ENCODE measurements at places on chromosomes 13 and 19. TPM values are rescaled to one million over a fixed set of nuclear protein-coding genes. Genes with fewer than 3 reads are reported as not detected.

GJB6 gene
- 19.0 TPM for total RNA-seq

- peak; percentile 74 for DNase-seq
These were observed 16.1 kb downstream of the ZFR2 start for GRCh38 chr19:3852614-3853254.

ZNF560 gene
- total RNA-seq, result 0.34 TPM

ELSPBP1 gene
- total RNA-seq, result not detected

GRCh38 chr13:96728463-96728862 is 265.8 kb downstream of the OXGR1 start:
- peak; percentile 55 for DNase-seq

DNA sequence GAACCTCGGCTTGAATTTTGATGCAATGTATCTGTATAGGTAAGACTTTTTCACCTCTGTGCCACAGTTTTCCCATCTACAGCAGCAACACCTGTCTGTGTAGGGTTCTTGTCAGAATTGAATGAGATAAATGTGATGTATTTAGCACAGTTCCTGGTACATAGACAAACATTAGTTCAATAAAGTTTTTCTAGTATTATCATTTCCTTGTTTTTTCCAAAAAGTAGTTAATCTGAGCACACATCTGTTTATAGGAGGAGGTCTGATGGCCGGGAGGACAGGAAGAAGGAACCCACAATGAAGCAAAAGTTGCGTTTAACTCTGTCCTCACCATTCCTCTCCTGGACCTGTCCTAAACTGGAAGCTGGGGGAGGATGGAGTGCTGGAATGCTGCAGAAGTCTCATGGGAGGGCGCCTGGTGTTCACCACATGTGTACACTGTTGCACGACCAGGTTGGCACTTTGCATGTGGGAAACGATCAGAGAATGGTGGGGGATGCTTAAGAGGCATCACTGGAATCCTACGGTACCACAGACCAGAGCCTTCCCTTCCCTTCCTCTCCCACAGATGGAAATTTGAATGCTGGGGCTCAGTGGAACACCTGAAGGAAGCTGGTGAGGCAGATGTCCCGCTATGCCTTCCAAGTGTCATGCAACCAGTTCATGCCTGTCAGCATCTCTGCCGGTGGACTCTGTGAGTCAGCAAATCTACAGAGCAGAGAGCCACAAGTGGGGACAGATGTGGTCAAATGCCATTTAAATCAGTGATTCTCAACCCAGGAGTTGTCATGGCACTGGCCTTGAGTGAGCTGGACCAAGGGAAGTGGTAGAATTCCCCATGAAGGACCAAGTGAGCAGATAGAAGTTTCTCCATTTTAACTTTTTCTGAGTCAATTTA is 315.6 kb downstream of the DLEU7 start:
- no peak for DNase-seq

TEX26 gene
- total RNA-seq, result not detected

DNA sequence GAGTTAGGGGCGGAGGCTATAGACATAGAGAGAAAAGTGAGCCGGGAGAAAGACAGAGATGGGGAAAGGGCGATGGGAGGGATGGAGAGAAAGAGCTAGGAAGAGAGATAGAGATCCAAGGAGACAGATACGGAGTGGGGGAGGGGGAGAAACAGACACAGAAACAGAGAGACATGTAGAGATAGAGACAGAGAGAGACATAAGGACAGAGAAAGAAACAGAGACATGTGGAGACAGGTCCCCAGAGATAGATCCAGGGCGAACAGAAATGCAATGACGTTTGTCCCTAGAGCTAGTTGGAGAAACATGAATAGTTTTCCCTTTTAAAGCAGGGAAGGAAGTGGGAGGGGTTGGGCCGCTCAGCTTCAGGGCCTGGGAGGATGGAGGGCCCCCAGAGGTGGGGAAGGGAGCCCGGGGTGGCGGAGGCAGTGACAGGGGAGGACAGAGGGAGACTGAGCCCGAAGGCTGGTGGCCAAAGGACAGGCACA is 4.6 kb downstream of the PPP1R14A start:
- DNase-seq, result peak; percentile 88

GRCh38 chr19:6826281-6826920 is 53.9 kb downstream of the VAV1 start:
- no peak for DNase-seq

- no peak for DNase-seq
These were observed 242.1 kb downstream of the DACH1 start for GRCh38 chr13:71624653-71625600.

- peak; percentile 11 for DNase-seq
These were observed 123.1 kb downstream of the RBM26 start for GRCh38 chr13:79282976-79283375.

DNA sequence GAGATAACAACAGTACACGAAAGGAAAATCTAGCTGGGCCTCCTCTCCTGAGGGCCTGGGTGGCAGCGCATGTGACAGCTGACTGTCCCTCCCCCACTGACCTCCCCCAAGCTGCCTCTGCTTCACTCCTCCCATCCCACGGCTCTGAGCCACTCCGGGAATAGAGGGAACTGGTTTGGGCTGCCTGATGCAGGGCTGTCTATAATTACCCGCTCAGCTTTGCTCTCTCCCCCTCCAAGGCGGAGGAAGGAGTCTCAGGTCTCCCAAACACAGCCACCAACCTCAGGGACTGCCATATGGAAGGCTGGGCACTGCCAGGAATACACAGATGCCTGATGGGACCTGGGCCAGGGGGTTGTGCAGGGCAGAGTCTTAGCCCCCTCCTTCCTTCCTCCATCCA is 7.9 kb downstream of the NAPA start:
- DNase-seq, result no peak

DNA sequence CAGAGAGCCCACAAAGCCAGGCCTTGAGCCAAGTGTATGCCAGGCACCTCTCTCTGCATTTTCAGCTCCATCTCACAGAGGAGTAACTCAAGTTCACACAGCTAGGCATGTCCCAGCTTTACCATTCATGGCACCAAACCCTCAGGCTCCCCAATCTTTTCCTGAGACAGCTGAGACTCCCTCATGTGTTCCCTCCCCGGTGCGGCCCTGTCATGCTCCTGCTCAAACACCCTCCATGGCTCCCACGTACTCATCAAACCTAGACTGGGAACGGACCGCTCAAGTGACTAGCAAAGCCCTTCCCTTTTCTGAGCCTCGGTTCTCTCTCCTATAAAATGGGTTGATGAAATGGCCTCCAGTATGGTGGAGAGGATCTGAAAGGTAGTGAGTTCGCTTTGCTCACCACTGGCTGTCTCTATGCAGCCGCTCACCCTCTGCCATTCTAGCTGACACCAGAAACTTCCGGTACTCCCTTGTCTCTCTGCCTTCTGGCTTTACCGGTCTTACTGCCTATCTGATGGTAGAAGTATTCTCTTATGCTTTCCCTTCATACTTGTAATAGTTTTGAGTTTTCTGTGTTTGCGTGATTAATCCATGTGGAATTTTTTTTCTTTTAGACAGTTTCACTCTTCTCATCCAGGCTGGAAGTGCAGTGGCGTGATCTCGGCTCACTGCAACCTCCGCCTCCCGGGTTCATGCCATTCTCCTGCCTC is 7.8 kb upstream of the SLC44A2 start:
- peak; percentile 94 for DNase-seq

NLRP4 gene
- not detected for total RNA-seq

DNA sequence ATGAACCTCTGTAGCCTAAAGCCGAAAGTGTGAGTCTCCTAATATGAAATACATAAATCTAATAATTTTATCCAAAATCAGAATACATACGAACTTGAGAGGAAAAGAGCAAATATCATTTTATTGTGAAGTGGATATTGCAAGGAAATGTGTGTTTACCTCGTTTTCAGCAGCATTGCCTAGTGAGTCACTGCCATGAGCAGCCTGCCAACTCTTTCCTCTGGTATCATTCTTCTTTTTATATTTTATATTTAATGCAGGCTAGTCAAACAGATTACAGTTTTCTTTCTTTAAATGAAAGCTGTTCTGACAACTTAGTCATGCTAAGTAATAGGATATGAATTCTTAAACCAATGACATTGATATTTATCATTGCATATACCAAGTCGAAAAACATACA is 44.2 kb downstream of the EDNRB start:
- DNase-seq, result no peak

PRX gene
- 0.95 TPM for total RNA-seq

- DNase-seq, result no peak
These were observed 68.4 kb upstream of the KCTD4 start for GRCh38 chr13:45269204-45269603.

OR7G3 gene
- total RNA-seq, result not detected

DNA sequence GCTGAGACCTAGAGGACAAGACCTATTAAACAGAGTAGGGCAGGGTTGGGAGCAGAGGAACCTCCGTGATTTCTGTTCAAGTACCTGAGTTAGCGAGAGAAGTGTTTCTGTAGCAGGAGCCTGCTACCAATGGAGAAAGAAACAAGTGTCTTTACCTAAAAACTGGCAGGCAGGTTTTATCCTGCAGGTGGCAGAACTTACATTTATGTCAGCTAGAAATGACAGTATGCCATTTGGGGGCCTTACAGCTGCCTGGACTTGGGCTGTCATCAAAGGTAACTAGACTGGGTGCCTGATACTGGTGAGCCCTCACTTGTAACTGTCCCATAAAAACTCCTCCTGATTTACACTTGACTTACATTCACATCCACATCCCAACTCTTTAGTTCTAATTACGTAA is 185.3 kb upstream of the MIR17HG start:
- no peak for DNase-seq

ATXN8OS gene
- not detected for total RNA-seq

- no peak for DNase-seq
These were observed at the start of gene TMTC4 for GRCh38 chr13:100674572-100674871. Gene TMTC4 (minus strand): TSS chr13:100674795. CDS start chr13:100670362, 4,433 bp downstream.

DNA sequence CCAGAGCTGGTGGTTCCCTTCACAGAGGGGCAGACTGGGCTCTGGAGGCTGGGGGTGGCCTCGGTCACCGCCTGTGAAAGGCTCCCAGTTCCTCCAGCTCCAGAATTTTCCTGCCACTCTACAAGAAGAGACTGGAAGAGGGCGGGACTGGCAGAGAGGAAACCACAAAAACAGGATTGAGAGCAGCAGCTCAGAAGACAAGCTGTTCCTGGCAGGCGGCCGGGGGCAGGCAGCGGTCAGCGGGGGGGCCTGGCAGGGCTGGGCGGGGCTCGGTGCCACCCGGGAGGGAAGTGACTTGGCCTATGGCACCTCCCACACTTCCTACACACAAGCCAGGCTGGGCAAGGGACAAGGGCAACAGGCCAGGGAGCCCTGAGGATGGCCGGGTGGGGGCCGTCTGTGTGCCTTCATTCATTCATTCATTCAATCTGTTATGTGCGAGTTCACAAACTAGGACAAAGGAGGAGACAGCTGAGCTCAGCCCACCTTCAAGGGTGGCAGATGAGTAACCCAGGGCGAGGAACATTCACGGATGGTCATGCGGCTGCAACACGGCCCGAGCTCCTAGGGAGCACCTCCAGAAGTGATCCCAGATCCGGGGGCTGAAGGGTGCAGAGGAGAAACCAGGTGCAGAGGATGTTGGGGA is 16.9 kb upstream of the BTBD2 start:
- DNase-seq, result peak; percentile 80

- no peak for DNase-seq
These were observed 158.1 kb upstream of the RFC3 start for GRCh38 chr13:33659894-33660293.

AMH gene
- 0.39 TPM for total RNA-seq

DNA sequence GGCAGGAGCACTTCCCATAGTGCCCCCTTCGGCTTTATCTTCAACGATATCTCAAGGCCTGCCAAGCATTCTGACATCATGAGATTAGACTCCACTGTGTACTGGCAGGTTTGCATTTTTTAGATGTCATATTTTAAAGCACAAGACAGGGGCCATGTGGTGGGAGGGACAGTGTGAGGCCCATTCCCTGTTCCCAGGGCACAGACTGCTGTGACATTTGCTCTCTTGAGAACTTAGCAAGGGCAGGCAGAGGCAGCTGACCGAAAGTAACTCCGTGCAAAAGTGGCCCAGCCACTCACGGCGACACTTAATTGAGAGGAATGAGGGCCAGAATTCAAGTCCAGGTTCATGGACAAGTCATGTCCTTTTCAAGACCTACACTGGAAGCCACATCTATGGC is 201.8 kb downstream of the COL4A1 start:
- no peak for DNase-seq

WIZ gene
- 16.7 TPM for total RNA-seq

GPR180 gene
- total RNA-seq, result 17.0 TPM

CATSPERD gene
- not detected for total RNA-seq

ZNF415 gene
- 5.0 TPM for total RNA-seq

DNA sequence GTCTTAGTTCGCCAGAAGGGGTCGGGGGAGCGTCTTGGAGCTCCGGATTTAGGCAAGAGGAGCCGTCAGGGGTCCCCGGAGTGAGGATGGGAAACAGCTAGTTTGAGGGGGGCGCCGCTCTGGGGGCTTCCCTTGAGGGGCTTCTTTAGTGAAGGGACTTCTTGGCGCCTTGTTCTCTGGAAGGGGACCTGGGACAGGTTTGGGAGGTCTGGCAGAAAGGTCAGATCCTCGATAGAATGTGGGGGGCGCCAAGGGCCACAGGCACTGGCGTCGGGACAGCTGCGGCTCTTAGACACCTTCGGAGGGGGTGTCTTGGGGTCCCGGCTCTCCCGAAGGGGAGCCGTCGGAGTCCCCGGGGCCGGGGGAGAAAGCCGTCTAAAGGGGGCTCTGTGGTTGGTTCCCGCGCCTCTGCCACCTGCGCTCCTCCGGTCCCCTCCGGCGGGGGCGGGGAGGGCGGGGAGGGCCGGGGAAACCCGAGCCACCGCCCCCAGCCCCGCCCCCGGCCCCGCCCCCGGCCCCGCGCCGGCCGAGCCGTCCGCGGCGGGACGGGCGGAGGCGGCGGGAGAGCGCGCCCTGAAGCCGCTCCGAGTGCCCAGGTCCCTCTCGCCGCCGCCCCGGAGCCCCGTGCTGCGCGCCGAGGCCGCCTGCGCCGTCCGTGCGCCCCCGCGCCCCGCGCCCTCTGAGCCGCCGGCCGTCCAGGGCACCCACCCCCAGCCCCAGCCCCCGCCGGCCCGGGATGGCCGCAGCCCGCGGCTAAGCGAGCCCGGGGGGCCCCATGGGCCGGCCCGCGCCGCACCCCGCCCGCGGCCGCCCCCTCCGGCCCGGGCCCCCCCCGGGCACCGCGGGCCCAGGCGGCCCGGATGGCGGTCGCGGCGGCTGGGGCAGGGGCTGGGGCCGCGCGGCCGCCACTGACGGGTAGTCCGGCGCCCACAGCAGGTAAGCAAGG is at the start of gene NRTN:
Gene NRTN (plus strand): TSS at position 552 of the 946 bp plus-strand sequence. CDS start 19,099 bp downstream, outside the sequence.
- no peak for DNase-seq

- DNase-seq, result no peak
These were observed 25.0 kb upstream of the ZNRF4 start for GRCh38 chr19:5430237-5430636.

RPS15 gene
- total RNA-seq, result 1,826 TPM

ZNF845 gene
- 6.7 TPM for total RNA-seq

GRCh38 chr19:55373306-55373992 is 3.2 kb upstream of the TMEM190 start:
- DNase-seq, result no peak

GRCh38 chr13:96426167-96426566 is 336.3 kb downstream of the HS6ST3 start:
- DNase-seq, result no peak

GRCh38 chr19:1822210-1822609 is 10.1 kb upstream of the ATP8B3 start:
- no peak for DNase-seq

- peak; percentile 7 for DNase-seq
These were observed 222.8 kb downstream of the PCDH20 start for GRCh38 chr13:61192826-61193225.

GRCh38 chr13:47334173-47334572 is 437.3 kb upstream of the HTR2A start:
- DNase-seq, result no peak

- DNase-seq, result peak; percentile 76
These were observed at the start of gene SIN3B for GRCh38 chr19:16829010-16829821. Gene SIN3B (plus strand): TSS chr19:16829398. CDS start chr19:16829421, 23 bp downstream.

Measured in foreskin keratinocyte (primary cell).